ENCODE measurements at places on chromosomes 4 and X. TPM values are rescaled to one million over a fixed set of nuclear protein-coding genes. Genes with fewer than 3 reads are reported as not detected.

The COX7B2 gene
- total RNA-seq, result not detected

The KANTR gene
- 7.5 TPM for total RNA-seq

The ABCD1 gene
- 7.1 TPM for total RNA-seq

The APOOL gene
- 24.5 TPM for total RNA-seq

- H3K4me1 ChIP-seq, result peaks cover 9% of the 10 kb centered on the region
- H3K27ac ChIP-seq, result no peak overlapping the region
- no peaks in the 10 kb centered on the region for H3K36me3 ChIP-seq
Observed at GRCh38 chrX:68822641-68823410, 6.0 kb upstream of the EFNB1 start.

DNA sequence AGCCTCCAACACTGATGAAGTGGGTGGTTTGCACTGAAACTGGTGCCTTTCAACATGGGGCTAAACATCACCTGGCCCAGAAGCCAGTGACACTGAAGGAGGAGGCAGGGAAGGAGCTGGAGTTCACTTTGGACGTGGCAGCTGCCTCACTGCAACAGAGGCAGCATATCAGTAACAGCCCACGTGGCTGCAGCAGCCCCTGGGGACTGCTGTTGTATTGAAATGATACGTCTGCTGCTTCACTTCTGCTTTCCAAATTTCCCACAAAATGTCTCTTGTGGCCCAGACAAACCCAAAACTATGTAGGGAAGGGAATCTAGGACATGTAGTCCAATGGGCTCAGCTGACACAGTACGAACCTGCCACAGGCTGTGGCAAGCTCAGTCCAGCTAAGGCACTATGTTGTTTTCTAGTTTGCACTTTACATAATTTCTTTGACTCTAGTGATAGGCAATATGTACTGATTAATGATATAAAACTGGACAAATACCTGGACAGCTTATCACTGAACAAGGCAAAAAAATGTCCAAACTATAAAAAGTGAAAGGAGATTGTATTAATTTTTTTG is 84.7 kb upstream of the RAPGEF2 start:
- H3K27me3 ChIP-seq, result no peaks in the 10 kb centered on the region
- no peaks in the 10 kb centered on the region for H3K36me3 ChIP-seq
- no peak for DNase-seq
- H3K4me3 ChIP-seq, result no peak overlapping the region

DNA sequence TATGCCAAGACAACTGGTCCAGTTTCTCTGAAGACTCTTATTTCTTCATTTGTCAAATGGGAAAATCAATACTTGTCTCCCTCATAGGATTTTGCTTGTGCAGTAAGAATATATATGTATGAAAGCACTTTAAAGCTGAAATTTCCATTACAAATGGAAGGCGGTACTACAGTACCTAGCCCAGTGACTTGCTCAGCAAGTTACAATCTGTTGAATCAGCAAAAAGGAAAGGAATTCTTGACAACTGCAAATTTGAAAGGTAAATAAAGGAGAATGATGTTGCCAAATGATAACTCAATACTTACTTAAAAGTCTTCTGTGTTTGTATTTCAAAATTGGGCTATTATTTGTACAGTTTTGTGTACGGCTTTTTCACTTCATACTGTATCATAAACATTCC is 71.1 kb downstream of the PKD2 start:
- H3K4me3 ChIP-seq, result no peak overlapping the region
- H3K4me1 ChIP-seq, result no peaks in the 10 kb centered on the region
- no peaks in the 10 kb centered on the region for H3K27me3 ChIP-seq
- peaks cover 7% of the 10 kb centered on the region for H3K36me3 ChIP-seq
- no peak for DNase-seq

DNA sequence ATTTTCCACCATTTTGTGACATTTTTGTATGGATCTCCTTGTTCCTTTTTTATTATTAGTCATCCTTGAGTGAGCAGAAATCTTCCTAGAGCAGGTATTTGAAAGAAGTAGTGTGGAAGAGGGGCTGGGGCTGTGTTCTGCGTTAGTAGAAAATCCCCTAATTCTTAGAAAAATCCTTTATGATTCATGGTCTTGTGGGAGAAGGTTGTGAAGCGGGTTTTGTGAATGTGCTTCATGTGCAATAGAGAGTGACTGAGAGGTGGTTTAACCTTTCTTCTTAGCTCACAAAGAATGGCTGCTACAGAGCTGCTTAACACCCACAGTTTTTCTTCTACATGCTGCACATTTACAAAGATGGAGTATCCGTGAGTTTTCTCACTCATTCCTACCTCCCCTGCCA is 220.5 kb downstream of the IDS start:
- no peaks in the 10 kb centered on the region for H3K36me3 ChIP-seq
- no peaks in the 10 kb centered on the region for H3K4me1 ChIP-seq
- H3K27me3 ChIP-seq, result no peaks in the 10 kb centered on the region
- no peak overlapping the region for H3K27ac ChIP-seq
- H3K4me3 ChIP-seq, result no peak overlapping the region

- no peak overlapping the region for H3K4me3 ChIP-seq
- no peaks in the 10 kb centered on the region for H3K27me3 ChIP-seq
- no peaks in the 10 kb centered on the region for H3K4me1 ChIP-seq
- peaks cover 11% of the 10 kb centered on the region for H3K36me3 ChIP-seq
- no peak for DNase-seq
Observed at GRCh38 chr4:53424280-53424679, 46.8 kb downstream of the FIP1L1 start.

GRCh38 chrX:3143043-3143799 is 102.0 kb downstream of the ARSF start:
- peak overlapping the region; percentile 88 for H3K27ac ChIP-seq
- H3K4me3 ChIP-seq, result peak overlapping the region; percentile 49
- no peaks in the 10 kb centered on the region for H3K4me1 ChIP-seq
- H3K36me3 ChIP-seq, result no peaks in the 10 kb centered on the region
- H3K27me3 ChIP-seq, result no peaks in the 10 kb centered on the region
- DNase-seq, result peak; percentile 48

DNA sequence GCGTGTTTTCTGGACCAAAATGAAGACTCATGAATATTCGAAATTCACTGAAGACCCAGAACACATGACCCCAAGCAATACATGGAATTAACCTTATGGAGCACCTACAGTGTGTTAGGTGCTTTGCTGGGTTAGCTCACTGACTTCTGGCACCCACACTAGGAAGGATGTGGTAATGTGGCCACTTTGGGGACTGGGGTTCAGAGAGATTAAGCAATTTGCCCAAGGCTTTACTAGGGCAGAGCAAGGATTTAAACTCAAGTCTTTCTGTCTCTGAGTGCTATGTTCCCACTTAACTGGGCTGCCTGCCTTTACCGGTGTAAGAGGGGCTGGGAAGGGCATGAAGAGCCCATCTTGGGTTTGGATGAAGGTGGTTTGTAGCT is 162.0 kb upstream of the ATP6AP2 start:
- H3K36me3 ChIP-seq, result no peaks in the 10 kb centered on the region
- H3K27me3 ChIP-seq, result no peaks in the 10 kb centered on the region

DNA sequence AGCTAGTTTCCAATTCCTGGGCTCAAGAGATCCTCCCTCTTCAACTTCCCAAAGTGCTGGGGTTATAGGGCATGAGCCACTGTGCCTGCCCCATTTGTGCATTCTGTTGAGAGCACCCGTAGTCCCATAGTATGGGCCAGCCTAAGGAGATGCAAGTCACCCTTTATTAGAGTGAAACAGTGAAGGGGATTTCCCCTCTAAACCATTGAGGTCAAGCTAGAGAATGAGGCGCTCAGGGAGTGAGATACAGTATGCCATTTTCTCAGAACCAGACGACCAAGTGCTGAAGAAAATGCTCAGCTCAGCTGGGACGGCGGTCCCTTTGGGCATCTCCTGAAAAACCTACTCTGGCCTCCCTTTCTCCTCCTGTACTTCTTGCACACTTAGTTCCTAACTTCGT is 18.7 kb downstream of the RNF4 start:
- no peak for DNase-seq
- no peaks in the 10 kb centered on the region for H3K27me3 ChIP-seq
- H3K27ac ChIP-seq, result no peak overlapping the region
- no peaks in the 10 kb centered on the region for H3K4me1 ChIP-seq
- H3K36me3 ChIP-seq, result peaks cover 9% of the 10 kb centered on the region

GRCh38 chr4:103449296-103450023 is 251.3 kb upstream of the CENPE start:
- H3K4me1 ChIP-seq, result no peaks in the 10 kb centered on the region
- H3K27ac ChIP-seq, result no peak overlapping the region

DNA sequence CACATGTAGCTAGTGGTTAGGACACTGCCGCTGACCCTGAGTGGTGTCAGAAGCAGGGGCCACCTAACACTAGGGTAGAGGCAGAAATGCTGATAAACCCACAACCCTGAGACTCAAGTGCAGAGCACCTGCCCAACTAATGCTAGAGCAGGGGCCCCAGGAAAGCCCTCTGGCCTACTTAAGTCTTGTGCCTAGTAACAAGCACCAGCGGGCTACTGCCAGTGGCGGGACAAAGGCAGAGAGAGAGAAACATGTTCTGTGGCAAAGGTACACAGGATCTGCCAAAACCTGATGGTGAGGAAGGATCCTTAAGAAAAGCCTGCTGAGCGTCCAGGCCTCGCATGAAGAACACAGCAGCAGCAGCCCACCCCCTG is 172.4 kb downstream of the PRDM5 start:
- no peak overlapping the region for H3K4me3 ChIP-seq
- H3K27me3 ChIP-seq, result no peaks in the 10 kb centered on the region
- no peak for DNase-seq
- H3K36me3 ChIP-seq, result no peaks in the 10 kb centered on the region

DNA sequence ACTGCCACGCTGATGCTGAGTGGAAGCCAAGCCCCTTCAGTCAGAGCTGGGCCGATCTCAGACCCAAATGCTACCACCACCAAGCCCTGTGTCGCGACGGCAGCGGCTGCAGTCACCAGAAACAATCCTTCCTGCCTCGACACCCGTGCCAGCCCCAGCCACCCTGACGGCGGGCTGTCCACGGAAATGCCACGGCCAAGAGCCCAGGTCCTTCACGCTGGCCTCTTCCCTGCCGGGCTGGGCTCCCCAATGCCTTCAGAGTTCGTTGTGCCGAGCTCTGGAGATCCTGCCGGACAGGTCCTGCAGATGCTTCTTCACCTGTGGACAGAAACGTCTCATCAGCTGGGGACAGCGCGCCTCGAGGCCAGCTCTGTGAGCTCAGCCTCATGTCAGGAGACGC is 19.5 kb downstream of the LRPAP1 start:
- H3K27ac ChIP-seq, result no peak overlapping the region
- DNase-seq, result no peak
- peaks cover 55% of the 10 kb centered on the region for H3K36me3 ChIP-seq

DNA sequence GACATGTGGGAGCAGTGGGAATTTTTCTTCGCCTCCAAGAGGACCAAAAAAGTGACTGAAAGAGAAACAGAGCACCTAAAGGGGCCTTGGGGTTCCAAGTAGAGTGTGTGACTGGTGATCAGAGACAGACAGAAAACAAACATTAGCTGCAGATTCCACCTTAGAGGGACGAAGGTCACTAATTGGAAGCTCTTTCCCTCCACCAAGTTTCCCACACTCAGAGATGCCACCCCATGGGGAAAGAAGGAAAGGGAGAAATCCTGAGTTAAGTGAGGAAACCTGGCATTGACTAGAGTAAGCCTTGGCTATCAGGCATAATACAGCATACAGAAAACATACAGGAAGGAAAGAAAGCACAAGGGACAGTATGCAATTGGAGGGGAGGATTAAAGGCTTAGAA is 90.9 kb downstream of the HNRNPD start:
- no peak overlapping the region for H3K4me3 ChIP-seq
- H3K27me3 ChIP-seq, result peaks cover 6% of the 10 kb centered on the region
- no peaks in the 10 kb centered on the region for H3K4me1 ChIP-seq
- no peaks in the 10 kb centered on the region for H3K36me3 ChIP-seq
- H3K27ac ChIP-seq, result no peak overlapping the region

- H3K36me3 ChIP-seq, result no peaks in the 10 kb centered on the region
- H3K4me3 ChIP-seq, result peak within 1 kb of the TSS; percentile 45
- H3K27ac ChIP-seq, result no peak within 1 kb of the TSS
- H3K27me3 ChIP-seq, result no peaks in the 10 kb centered on the region
Observed at GRCh38 chrX:102515975-102516941, at the start of gene TMSB15A. Gene TMSB15A (minus strand): TSS chrX:102516739.

GRCh38 chr4:4195354-4195753 is 31.4 kb downstream of the OTOP1 start:
- no peaks in the 10 kb centered on the region for H3K36me3 ChIP-seq
- H3K27ac ChIP-seq, result no peak overlapping the region
- no peaks in the 10 kb centered on the region for H3K27me3 ChIP-seq
- no peaks in the 10 kb centered on the region for H3K4me1 ChIP-seq
- H3K4me3 ChIP-seq, result no peak overlapping the region

GRCh38 chrX:9785944-9786797 is at the start of gene SHROOM2:
Gene SHROOM2 (plus strand): TSS chrX:9786429. CDS start chrX:9786546, 117 bp downstream.
- H3K27ac ChIP-seq, result peak within 1 kb of the TSS; percentile 63
- peak within 1 kb of the TSS; percentile 60 for H3K4me3 ChIP-seq
- H3K4me1 ChIP-seq, result peaks cover 21% of the 10 kb centered on the region
- no peaks in the 10 kb centered on the region for H3K36me3 ChIP-seq
- DNase-seq, result no peak
- H3K27me3 ChIP-seq, result no peaks in the 10 kb centered on the region

DNA sequence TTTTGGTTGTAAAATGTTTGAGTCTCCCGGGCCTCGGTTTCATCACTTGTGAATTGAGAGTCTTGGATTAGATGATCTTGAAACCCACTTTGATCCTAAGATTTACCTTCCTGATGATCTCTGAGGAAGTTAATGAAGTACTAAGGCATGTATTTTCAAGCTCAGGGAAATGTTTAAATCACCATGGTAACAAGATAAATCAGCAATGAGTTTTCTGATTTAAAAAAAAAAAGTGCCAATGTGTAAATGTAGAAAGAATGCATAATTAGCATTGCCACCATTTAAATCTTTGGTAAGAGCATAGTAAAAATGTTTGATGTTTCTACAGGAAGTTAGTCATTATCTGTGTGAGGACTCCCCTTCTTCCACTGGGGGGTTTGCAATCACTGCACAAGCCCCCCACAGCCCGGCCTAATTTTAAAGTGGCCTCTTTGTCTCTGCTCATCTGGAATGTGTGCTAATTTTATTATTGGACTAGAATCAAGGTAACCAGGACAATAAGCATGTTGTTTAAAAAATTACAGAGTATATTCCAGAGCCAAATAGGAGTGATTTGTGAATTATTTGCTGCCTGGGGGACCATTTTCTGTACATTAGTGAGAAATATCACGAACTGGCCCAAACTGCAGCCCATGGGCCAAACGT is 93.6 kb downstream of the SLC34A2 start:
- no peaks in the 10 kb centered on the region for H3K4me1 ChIP-seq
- no peaks in the 10 kb centered on the region for H3K27me3 ChIP-seq
- DNase-seq, result no peak
- no peak overlapping the region for H3K4me3 ChIP-seq
- H3K27ac ChIP-seq, result no peak overlapping the region

DNA sequence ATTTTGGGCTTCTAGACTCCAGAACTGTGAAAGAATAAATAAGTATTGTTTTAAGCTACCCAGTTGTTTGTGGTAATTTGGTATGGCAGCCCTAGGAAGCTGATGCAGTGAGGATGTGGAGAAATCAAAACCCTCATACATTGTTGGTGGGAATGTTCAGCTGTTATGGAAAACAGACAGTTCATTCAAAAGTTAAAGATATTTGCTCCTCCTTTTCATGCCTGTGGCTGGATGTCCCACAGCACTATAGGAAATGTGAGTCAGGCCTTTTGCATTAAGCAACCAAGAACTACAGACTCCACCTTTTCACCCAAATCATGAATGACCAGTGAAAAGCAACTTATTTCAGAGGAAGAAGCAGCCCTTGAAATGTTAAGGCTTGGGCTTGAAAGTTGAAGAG is 6.7 kb downstream of the BBS12 start:
- no peaks in the 10 kb centered on the region for H3K36me3 ChIP-seq
- H3K4me1 ChIP-seq, result no peaks in the 10 kb centered on the region
- no peak overlapping the region for H3K27ac ChIP-seq

- no peaks in the 10 kb centered on the region for H3K36me3 ChIP-seq
- H3K4me1 ChIP-seq, result no peaks in the 10 kb centered on the region
- H3K27ac ChIP-seq, result no peak overlapping the region
Observed at GRCh38 chrX:36916941-36917340, 91.2 kb upstream of the FAM47C start.

GRCh38 chrX:26558719-26559386 is 342.9 kb downstream of the MAGEB5 start:
- no peak overlapping the region for H3K27ac ChIP-seq
- no peaks in the 10 kb centered on the region for H3K36me3 ChIP-seq
- H3K4me1 ChIP-seq, result no peaks in the 10 kb centered on the region
- H3K27me3 ChIP-seq, result no peaks in the 10 kb centered on the region
- DNase-seq, result no peak
